ENCODE measurements at places on chromosomes 3 and 15. TPM values are rescaled to one million over a fixed set of nuclear protein-coding genes. Genes with fewer than 3 reads are reported as not detected.

DAZL gene
- not detected for total RNA-seq

DNA sequence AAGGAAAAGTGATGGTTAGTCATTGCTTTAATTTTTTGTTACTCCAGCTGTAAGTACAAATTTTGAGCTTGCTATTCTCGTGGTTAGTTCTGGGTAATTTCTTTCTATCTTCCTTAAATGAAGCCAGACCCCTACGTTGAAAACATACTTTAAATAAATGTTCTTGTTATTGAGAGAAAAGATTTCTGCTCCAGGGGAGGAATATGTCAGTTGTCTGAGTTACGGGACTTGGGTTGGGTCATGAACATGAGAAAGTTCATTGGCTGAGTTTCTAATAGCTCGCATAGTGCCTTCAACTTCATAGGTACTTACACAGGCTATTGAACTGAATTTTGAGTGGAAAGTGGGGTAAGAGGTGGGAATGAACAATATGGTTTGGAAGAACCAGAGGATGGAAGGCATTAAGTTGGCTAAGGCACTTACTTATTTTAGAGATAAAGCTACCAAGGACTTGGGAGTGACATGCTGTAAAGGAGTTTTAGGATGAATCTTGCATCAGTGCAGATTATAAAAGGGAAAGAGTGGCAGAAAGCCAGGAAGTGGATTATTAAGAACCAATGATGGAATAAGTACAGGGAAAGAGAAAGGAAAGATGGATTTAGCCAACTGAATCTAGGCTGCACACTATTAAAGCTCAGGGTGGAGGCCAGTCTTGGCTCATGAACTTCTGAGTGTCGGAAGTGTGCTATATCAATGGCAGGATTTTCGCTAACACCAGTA, 1.4 kb downstream of the RPSA start:
- peak; percentile 65 for DNase-seq

RCCD1 gene
- total RNA-seq: 22.7 TPM

DNA sequence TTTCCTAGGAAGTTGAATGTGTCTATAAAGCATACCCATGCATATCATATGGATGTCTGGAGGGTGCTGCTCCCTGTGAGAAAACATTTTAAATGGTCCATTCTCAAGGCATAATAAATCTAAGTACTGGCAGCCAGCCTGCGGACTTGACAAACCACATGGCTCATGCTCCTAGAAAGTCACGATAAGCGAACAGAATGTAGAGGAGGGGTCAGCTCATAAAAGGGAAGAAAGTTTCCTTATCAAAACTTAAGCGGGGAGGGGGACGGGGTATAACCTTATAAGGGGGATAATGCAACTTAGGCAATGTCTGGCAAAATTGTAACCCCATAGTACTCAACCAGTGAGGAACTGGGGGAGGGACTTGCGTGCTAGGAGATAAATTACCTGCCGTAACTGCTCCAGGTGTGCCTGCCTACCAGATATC, 159.8 kb upstream of the LMCD1 start:
- DNase-seq: no peak

BLM gene
- 3.8 TPM for total RNA-seq

- DNase-seq: no peak
These were observed 44.9 kb upstream of the TMC3 start for GRCh38 chr15:81418891-81419290.

- DNase-seq: no peak
These were observed 77.6 kb upstream of the WNT5A start for GRCh38 chr3:55564726-55565125.

GRCh38 chr3:74273091-74273490, 341.4 kb downstream of the CNTN3 start:
- DNase-seq: peak; percentile 47

DNA sequence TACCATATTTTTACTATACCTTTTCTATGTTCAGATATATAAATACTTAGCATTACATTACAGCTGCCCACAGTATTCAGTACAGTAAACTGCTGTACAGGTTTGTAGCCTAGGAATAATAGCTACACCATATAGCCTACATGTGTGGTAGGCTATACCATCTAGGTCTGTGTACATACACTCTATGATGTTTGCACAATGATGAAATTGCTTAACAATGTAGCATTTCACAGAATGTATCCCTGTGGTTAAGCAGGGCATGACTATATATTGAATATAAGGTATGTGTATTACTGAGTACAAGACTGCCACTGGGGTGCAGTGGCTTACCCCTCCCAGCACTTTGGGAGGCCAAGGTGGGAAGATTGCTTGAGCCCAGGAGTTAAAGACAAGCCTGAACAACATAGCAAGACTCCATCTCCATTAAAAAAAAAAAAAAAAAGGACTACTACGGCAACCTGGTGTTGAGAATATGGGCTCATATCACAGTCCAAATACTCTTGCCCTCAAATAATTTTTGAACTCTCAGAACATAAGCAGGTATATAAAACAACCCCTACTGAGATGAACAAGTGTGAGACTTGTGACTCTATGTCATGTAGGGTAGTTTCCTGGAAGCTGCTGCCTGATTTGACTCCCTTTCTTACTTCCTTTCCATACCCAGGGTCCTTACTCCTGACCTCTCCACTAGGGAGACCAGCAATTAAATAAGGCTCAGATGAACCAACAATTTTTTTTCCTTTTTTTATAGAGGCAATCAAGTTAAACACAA, 4.8 kb downstream of the PPP1R14D start:
- DNase-seq: no peak

ANKRD34C gene
- not detected for total RNA-seq

DNA sequence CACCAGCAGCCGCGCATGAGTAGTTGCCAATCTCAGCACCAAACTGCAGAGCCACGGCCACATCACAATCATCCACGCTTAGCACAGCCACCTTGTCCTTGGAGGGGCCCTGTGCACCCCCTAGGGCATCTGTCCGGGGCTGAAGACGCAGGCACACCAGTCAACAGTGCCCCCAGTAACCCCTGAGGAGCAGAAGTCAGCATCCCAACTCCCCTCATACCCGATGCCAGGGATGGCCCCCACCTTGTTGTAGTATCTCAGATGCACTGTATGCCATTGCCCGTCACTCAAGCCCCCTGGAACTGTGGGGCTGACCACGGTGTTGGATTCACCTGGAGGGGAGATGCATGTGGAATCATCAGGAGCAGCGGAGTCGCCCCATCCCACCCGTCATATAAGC, 7.6 kb downstream of the CELSR3 start:
- no peak for DNase-seq

- DNase-seq: no peak
These were observed 188.4 kb upstream of the ICE2 start for GRCh38 chr15:60667190-60667868.

MUSTN1 gene
- total RNA-seq: not detected

POLR2M gene
- 285 TPM for total RNA-seq
